ENCODE measurements at places on chromosomes 12 and 14. TPM values are rescaled to one million over a fixed set of nuclear protein-coding genes. Genes with fewer than 3 reads are reported as not detected.

Gene CPM
- total RNA-seq = 68.4 TPM

Gene CD163L1
- total RNA-seq = not detected

Gene SLC10A1
- not detected for total RNA-seq

Gene TDRD9
- 0.64 TPM for total RNA-seq

Gene POTEM
- 18.1 TPM for total RNA-seq

Gene PUS1
- 17.8 TPM for total RNA-seq

Gene PRB2
- not detected for total RNA-seq

Gene MYF5
- total RNA-seq = 4.1 TPM

Gene MGAT2
- 69.0 TPM for total RNA-seq

Gene UBR7
- total RNA-seq = 26.2 TPM

Gene RPS6KA5
- total RNA-seq = 8.9 TPM

Gene MAP3K9
- 5.3 TPM for total RNA-seq

Gene ANKRD33
- total RNA-seq = not detected

Gene CMTM5
- not detected for total RNA-seq

Gene PRH2
- 1.8 TPM for total RNA-seq

Gene CISTR
- not detected for total RNA-seq

Gene LHX5
- not detected for total RNA-seq

Gene ERP27
- 0.57 TPM for total RNA-seq

Gene FOXG1
- total RNA-seq = 1.6 TPM

Gene CCDC177
- total RNA-seq = not detected

Gene AMN1
- 31.9 TPM for total RNA-seq

Gene PLEKHG3
- total RNA-seq = 69.7 TPM

Gene TGFB3
- total RNA-seq = 136 TPM

Gene P2RX2
- 0.32 TPM for total RNA-seq

Gene INHBC
- total RNA-seq = 0.57 TPM

Gene TTC6
- total RNA-seq = 88.2 TPM

Gene NFE2
- total RNA-seq = not detected

Gene LBHD2
- total RNA-seq = not detected

Gene GSG1
- 21.2 TPM for total RNA-seq

Gene HCAR3
- total RNA-seq = 0.40 TPM

Gene KCNK13
- 36.8 TPM for total RNA-seq

Gene CABP1
- 0.23 TPM for total RNA-seq

Gene TAS2R7
- not detected for total RNA-seq

Gene HRK
- not detected for total RNA-seq

Gene CCDC175
- total RNA-seq = not detected

Gene EMP1
- 38.9 TPM for total RNA-seq

Gene CFAP54
- total RNA-seq = 0.68 TPM

Gene TFCP2
- 11.5 TPM for total RNA-seq

Gene VASH1
- total RNA-seq = 2.1 TPM

Gene HOXC12
- total RNA-seq = not detected

Gene ETFBKMT
- 3.6 TPM for total RNA-seq

Gene RARG
- 28.9 TPM for total RNA-seq

Gene PABPN1
- 62.7 TPM for total RNA-seq

Gene IFI27
- 529 TPM for total RNA-seq

Gene AP1G2
- 134 TPM for total RNA-seq

Gene CD69
- total RNA-seq = 2.2 TPM

Gene PMCH
- not detected for total RNA-seq

Gene USP44
- 2.8 TPM for total RNA-seq

Gene EFS
- 53.2 TPM for total RNA-seq

Gene PROX2
- not detected for total RNA-seq

Gene TBX5
- total RNA-seq = 4.9 TPM

Gene MEG3
- 135 TPM for total RNA-seq

Gene GLS2
- 6.6 TPM for total RNA-seq

Gene BDKRB2
- total RNA-seq = 1.2 TPM

Gene CD27
- 1.5 TPM for total RNA-seq
